H7 (cell line): ENCODE measurements at places on chromosomes 5 and 9.

GRCh38 chr9:88587182-88587581 lies 52.2 kb downstream of the NXNL2 start:
- DNase-seq = no peak

DNA sequence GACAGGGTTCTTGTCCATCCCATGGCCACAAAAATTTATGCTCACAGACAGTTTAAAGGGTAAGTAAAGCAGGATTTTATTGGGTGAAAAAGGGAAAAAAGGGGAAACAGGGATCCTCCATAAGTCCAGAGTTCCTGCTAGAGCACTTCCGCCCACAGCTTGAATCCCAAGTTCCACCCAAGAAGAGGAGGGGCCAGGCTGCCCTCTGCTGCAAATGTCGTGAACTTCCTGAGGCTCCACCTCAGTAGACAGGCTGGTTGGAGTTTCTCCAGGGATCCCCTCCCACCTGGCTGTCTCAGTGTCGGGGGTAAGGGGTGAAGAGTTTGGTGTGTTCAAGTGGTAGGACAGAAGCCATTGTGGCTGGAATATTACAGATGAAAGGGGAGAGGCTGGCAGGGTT lies 275.0 kb upstream of the SGCD start:
- peak; percentile 13 for DNase-seq

- no peak for DNase-seq
Observed at GRCh38 chr5:135715267-135716055, 119.0 kb upstream of the SLC25A48 start.

- DNase-seq = peak; percentile 84
Observed at GRCh38 chr9:91758491-91758981, 191.5 kb downstream of the ROR2 start.

DNA sequence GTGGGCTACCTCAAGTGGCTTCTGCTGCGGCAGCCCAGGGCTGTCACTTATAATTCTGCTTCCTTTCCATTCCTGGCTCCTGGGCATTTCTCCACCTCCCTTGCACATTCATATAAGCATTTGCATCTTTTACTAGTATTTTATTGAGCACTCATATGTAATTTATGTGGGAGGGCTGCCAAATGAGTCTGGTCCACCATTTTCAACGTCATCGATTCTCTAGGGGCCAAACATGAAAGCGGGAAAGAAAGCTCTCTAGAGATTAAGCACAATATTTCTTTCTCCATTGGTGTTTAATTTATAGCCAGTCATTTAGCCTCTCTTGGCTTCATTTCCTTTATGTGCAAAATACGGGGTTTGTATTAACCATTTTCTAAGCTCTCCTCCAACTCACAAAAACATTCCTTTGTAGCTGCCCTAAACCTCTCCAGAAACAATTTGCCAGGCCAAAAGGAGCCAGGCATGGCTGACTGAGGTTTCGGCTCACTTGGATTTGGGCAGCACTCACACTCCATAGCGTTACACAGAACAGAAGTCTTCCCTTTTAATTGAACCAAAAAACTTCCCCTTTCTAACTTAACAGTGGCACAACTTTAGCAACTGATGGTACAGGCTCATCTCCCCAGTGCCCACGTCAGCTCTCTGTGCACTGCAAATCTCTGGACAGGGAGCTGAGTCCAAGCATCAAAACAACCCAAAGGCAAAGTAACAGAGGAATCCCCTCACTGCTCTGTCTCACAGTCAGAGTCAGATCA lies 183.5 kb downstream of the ROR2 start:
- no peak for DNase-seq

DNA sequence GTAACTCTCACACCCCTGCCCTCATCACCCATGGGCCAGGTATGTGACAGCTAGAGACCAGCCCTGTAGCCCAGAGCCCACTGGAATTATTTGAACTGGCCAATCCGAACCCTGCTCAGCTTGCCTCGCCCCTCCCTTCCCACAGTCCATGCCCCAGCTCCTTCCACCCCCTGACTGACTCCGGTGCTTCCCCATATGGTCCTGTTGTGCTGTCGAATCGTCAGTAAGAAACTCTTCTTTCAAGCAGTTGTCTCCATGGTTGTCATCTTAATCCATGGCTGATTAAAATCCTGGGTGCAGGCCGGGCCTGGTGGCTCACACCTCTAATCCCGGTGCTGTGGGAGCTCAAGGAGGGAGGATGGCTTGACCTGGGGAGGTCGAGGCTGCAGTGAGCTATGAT lies 118.5 kb downstream of the COL23A1 start:
- DNase-seq = no peak

GRCh38 chr5:126462239-126463014 lies 39.2 kb downstream of the GRAMD2B start:
- DNase-seq = no peak

- peak; percentile 93 for DNase-seq
Observed at GRCh38 chr9:124017929-124018729, 6.6 kb downstream of the LHX2 start.

DNA sequence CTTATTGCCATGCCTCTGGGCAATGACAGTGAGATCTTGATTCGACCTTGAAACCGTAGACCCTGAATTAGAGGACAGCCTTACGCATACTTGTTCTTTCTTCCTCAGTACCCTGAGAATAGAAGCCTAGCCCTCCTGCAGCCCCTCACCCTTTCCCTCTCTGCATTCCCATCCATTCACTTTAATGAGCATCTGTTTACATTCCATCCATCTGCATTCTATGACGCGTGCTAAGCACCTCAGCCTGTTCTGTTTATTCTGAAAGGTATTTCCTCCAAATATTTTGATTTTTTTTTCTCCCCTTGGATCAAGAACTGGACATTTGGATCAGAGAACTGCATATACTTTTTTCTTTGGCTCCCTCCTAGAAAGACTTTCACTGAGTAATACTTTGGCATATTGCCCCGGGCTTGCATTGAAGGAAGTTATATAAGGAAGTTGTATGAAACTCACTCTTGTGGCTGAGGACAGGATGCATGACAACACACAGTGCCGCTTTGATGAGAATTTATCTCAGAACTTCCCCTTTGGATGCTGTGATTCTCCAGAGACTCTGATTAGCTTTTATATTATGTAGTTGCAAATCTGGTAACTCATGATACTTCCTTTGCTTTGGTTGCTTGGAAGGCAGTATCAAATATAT lies 15.7 kb downstream of the TMEM8B start:
- DNase-seq = peak; percentile 64

DNA sequence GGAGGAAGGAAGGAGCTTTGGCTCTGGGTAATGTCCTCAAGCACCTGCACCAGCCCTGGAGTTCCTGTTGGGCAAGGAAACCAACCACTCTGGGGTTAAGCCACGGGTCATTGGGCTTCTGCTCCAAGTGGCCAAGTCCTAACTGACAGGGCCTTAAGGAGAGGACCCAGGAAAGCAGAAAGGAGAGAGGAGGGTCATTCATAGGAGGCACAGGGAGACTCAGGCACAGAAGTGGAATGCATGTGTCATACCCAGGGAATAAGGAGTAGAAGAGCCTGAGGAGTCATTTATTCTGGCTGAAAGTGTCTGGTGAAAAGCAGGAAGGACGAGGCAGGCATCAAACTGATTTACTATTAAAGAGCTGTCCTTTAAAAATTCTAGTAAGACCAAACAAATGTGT lies 129.2 kb downstream of the DMRT2 start:
- no peak for DNase-seq
